ENCODE measurements at places on chromosomes 1 and 21. TPM values are rescaled to one million over a fixed set of nuclear protein-coding genes. Genes with fewer than 3 reads are reported as not detected.

- no peak overlapping the region for H3K27ac ChIP-seq
- H3K4me1 ChIP-seq = no peaks in the 10 kb centered on the region
- no peak overlapping the region for H3K4me3 ChIP-seq
- no peaks in the 10 kb centered on the region for H3K27me3 ChIP-seq
Observed at GRCh38 chr1:16938351-16939321, 16.9 kb downstream of the CROCC start.

GRCh38 chr1:90192408-90192807 lies 197.5 kb downstream of the ZNF326 start:
- no peak overlapping the region for H3K4me3 ChIP-seq
- H3K27me3 ChIP-seq = no peaks in the 10 kb centered on the region
- no peaks in the 10 kb centered on the region for H3K4me1 ChIP-seq
- no peak for DNase-seq

DNA sequence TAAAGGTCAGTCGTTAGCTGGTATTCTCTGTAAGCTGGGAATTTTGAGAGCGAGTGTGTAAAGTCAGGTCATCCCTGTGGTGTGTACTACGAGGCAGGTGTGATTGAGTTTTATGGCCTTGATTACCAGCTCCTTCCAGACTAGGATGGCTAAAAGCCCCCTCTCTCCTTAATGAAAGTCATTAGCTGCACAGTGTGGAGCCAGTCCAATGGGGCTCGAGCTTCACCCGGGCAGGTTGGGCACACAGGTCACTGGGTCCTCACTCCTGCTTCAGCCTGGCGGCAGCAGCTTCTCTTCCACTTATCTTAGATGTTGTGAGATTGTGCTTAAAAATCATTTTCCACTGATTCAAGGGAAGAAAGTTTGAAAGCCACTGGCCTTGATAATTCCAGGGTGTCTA lies 3.0 kb downstream of the DMRTB1 start:
- no peak overlapping the region for H3K4me3 ChIP-seq
- H3K36me3 ChIP-seq = no peaks in the 10 kb centered on the region
- H3K27me3 ChIP-seq = no peaks in the 10 kb centered on the region
- H3K4me1 ChIP-seq = no peaks in the 10 kb centered on the region
- DNase-seq = no peak
- no peak overlapping the region for H3K27ac ChIP-seq

DNA sequence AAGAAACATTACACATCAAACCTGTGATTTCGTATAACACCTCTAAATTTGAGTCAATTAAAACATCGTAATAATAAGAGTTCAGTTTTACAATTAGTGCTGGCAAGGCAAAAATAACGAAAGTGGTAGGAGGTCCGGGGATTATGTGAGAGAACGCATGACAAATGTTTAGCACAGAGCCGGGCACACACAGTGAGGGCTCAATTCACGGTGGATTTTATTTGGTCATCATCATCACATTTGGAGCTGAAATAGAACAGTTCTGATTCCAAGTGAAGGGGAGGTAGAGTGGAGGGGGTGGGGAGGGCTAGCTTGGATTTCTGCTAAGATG lies 20.0 kb downstream of the H3-3A start:
- no peak for DNase-seq
- H3K4me3 ChIP-seq = peak overlapping the region; percentile 98
- no peaks in the 10 kb centered on the region for H3K36me3 ChIP-seq
- H3K27ac ChIP-seq = peak overlapping the region; percentile 76

DNA sequence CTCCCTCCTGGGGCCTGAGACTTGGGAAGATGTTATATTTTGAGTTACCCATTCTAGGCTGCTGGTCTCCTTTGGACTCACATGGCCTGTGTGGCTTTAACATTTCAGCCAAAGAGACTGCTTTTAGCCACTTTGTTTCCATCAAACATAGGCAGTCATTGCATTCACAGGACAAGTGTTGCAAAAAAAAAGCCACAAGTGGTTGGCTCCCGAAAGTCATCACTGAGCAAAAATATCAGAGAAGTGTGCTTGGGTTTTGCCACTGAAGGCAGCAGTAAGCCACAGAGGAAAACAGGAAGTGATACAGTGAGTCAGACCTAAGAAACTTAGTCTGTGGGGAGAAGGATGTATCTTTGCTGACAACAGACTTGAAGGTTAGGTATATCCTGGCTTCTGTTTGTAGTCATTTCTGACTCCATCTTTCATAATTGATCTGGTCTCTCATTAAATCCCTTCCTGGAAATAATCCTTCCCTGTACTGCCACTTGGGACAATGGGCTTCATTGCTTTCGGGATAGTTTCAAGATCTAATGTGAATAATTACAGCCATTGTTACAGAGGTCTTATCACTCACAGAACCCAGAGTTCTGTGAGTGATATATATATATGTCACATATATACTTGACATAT lies 80.9 kb downstream of the COLGALT2 start:
- no peak overlapping the region for H3K4me3 ChIP-seq
- no peak for DNase-seq
- no peaks in the 10 kb centered on the region for H3K4me1 ChIP-seq
- no peaks in the 10 kb centered on the region for H3K27me3 ChIP-seq
- H3K36me3 ChIP-seq = no peaks in the 10 kb centered on the region
- no peak overlapping the region for H3K27ac ChIP-seq

GRCh38 chr1:235826102-235826854 lies 40.4 kb downstream of the LYST start:
- H3K4me1 ChIP-seq = no peaks in the 10 kb centered on the region
- H3K36me3 ChIP-seq = peaks cover 4% of the 10 kb centered on the region
- no peak overlapping the region for H3K27ac ChIP-seq
- DNase-seq = no peak

DNA sequence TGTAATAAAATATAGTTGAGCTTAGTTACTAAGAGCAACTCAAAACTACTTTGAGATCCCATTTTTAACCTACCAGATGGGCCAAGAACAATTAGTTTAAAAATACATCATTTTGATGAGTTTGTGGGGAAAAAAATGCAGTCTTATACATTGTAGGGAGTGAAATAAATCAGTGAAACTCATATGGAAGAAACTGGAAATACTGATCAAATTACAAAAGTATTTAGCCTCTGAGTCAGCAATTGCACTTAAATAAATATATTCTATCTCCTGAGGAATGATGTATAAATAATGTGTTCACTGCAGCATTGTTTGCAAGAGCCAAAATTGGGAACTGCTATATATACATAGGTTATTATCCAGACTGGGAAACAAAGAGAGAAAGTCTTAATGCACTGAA lies 4.6 kb upstream of the SMCP start:
- H3K36me3 ChIP-seq = no peaks in the 10 kb centered on the region
- DNase-seq = no peak
- no peaks in the 10 kb centered on the region for H3K4me1 ChIP-seq
- no peaks in the 10 kb centered on the region for H3K27me3 ChIP-seq
- no peak overlapping the region for H3K4me3 ChIP-seq

- no peak overlapping the region for H3K4me3 ChIP-seq
- DNase-seq = no peak
- no peaks in the 10 kb centered on the region for H3K27me3 ChIP-seq
- H3K36me3 ChIP-seq = peaks cover 4% of the 10 kb centered on the region
- no peaks in the 10 kb centered on the region for H3K4me1 ChIP-seq
Observed at GRCh38 chr1:108972951-108973350, 9.7 kb upstream of the CLCC1 start.

DNA sequence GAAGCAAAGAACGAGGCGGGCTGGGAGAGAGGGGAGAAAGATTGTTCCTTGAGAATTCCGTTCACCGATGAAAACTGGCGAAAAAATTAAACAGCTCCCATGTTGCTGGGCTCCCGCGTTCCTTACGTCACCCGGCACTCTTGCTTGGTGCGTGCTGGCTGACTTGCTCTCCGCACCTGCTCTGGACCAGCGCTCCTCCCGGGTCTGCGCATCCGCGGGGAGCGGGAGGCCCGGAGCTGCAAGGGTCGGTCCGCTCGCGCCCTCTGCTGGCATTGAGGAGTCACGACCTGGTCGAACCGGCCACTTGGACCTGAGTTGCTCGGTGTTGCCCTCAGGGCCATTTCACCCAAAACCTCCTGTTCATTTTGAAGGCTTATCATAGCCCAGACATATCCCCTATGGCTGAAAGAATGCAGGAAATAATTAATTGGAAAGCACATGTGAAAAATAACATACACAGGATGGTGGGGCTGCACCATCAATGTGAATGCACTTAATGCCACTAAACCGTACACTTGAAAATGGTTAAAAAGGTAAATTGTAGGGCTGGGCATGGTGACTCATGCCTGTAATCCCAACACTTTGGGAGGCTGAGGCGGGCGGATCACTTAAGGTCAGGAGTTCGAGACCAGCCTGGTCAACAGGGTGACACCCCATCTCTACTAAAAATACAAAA lies 98.9 kb upstream of the BACE2 start:
- peak; percentile 43 for DNase-seq
- H3K4me1 ChIP-seq = no peaks in the 10 kb centered on the region
- peak overlapping the region; percentile 59 for H3K4me3 ChIP-seq
- H3K27ac ChIP-seq = no peak overlapping the region
- H3K27me3 ChIP-seq = no peaks in the 10 kb centered on the region
- H3K36me3 ChIP-seq = no peaks in the 10 kb centered on the region

GRCh38 chr1:219149953-219150352 lies 23.7 kb upstream of the LYPLAL1 start:
- no peak for DNase-seq
- no peak overlapping the region for H3K27ac ChIP-seq
- H3K4me3 ChIP-seq = no peak overlapping the region
- H3K4me1 ChIP-seq = no peaks in the 10 kb centered on the region

- H3K4me1 ChIP-seq = peaks cover 2% of the 10 kb centered on the region
- H3K27me3 ChIP-seq = no peaks in the 10 kb centered on the region
- H3K36me3 ChIP-seq = peaks cover 5% of the 10 kb centered on the region
Observed at GRCh38 chr1:83927701-83928100, 71.2 kb downstream of the TTLL7 start.

DNA sequence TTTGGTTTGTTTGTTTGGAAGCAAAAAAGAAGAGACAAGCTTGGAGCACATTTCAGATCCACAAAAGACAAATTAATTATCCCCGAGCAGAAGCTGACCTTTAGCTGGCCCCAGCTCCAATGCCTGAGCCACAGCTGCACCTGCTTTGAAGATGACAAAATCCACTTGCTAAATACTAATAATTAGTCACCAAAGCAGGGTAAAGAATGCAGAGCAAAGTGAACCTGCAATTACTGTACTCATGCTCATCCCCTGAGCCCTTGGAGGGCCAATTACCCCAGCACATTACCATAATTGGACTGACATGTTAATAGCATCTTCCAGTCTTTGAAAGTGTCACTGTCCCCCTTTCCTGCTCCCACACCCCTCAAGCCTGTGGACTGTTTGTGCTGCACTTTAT lies 38.2 kb upstream of the KCND3 start:
- H3K4me1 ChIP-seq = no peaks in the 10 kb centered on the region
- H3K27ac ChIP-seq = no peak overlapping the region
- H3K36me3 ChIP-seq = no peaks in the 10 kb centered on the region
- H3K27me3 ChIP-seq = no peaks in the 10 kb centered on the region
- DNase-seq = no peak
- H3K4me3 ChIP-seq = no peak overlapping the region

DNA sequence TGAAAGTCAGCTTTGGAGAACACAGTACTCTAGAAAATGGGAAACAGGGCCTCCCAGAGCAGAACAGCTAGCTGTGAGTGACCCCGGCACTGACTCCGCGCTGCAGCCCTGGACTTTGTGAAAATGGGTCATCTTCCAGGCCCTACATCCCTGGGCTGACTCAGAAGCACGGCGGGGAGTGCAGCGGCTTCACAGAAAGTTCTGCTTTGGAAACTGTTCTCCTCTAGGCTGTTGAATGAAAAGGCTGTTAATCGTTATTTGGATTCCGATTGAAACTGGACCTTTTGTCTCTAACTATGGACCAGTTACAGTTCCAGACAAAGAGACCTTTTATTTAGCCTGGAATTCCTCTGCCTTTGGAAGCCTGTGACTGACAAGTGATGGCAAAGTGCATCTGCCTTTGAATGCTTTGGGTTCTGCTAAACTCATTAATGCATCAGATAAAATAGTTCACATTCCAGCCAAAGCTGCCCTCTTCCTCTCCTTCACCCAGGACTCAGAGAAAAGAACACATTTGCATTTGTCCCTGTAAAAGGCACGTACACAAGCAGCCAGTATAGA lies 144.9 kb upstream of the HOOK1 start:
- no peak for DNase-seq
- peaks cover 18% of the 10 kb centered on the region for H3K4me1 ChIP-seq
- H3K36me3 ChIP-seq = no peaks in the 10 kb centered on the region
- H3K27me3 ChIP-seq = no peaks in the 10 kb centered on the region
- H3K4me3 ChIP-seq = no peak overlapping the region

- no peaks in the 10 kb centered on the region for H3K36me3 ChIP-seq
- DNase-seq = no peak
- H3K4me3 ChIP-seq = no peak overlapping the region
Observed at GRCh38 chr21:20720623-20721022, 277.6 kb upstream of the NCAM2 start.

The SPATA46 gene
- total RNA-seq = not detected

The SPRR2F gene
- not detected for total RNA-seq

The SEMA6C gene
- total RNA-seq = 6.8 TPM

The NBPF10 gene
- total RNA-seq = 5.0 TPM

The OLFML3 gene
- 63.9 TPM for total RNA-seq

The PRAMEF11 gene
- not detected for total RNA-seq

The SWT1 gene
- 5.1 TPM for total RNA-seq
